ENCODE measurements at places on chromosomes 7 and 10.

GRCh38 chr10:84308481-84309304 is 19.7 kb upstream of the CCSER2 start:
- no peak for DNase-seq

DNA sequence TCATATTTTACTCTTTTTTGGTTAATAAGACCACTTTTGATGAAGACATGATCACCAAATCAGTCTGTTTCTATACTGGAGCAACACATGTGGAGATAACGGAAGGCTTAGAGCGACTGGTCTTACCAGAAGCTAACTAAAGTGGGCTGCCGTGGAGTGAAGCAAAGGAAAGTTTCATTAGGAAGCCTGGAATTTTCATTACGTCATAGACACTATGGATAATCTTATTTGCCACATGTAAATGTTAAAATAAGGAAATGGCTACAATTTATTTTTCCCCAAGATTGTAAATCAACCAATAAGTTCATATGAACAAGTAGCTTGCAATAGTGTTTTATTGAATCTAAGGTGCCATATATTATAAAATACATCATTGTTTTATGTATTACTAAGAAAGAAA is 185.4 kb downstream of the PHTF2 start:
- DNase-seq = no peak

DNA sequence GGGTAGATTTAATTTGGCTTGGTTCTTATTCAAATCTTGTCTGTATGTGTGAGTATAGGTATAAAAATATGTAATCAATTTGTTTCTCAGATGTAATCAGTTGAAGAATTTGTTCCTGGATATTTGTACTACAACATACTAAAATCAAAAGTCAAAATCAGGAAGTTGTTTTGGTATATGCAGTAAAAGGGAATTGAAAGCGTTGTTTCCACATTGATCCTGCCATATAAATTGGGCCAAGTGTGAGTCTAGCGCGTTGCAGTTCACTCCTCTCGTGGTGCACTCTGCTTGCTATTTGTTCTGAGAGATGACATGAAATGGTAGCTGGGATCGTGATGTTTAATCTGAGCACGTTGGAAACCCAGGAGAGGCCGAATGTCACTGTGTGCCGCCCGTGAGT is 55.9 kb downstream of the SHH start:
- DNase-seq = no peak

DNA sequence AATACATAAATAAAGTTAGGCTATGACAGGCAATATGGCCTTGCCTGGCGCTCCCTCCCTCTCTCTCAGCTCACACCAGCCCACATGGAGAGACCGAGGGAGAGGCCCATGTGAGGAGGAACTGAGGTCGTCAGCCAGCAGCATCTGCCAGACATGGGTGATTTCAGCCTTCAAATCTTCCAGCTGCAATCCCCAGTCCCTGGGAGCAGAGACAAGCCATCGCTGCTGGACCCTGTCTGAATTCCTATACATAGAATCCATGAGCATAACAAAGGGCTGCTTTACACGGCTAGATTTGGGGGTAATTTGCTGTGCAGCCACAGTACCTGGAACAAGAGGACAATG is 35.6 kb downstream of the ANKRD16 start:
- DNase-seq = no peak

DNA sequence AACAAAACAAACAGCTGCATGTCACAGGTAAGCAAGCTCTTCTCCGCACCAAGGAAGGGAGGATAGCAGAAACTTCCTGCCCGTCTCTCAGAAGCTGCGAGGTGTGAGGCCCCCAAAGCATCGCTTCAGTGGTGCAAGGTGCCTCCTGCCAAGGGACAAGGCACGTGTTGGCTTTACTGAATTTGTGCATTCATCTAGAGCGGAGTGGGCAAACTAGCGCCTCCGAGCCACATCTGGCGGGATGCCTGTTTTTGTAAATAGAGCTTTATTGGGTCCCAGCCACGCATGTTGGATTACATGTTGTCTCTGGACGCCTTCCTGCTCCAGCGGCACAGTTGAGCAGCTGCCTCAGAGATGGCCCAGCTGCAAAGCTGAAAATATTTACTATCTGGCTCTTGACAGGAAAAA is 27.7 kb downstream of the PHYH start:
- no peak for DNase-seq

DNA sequence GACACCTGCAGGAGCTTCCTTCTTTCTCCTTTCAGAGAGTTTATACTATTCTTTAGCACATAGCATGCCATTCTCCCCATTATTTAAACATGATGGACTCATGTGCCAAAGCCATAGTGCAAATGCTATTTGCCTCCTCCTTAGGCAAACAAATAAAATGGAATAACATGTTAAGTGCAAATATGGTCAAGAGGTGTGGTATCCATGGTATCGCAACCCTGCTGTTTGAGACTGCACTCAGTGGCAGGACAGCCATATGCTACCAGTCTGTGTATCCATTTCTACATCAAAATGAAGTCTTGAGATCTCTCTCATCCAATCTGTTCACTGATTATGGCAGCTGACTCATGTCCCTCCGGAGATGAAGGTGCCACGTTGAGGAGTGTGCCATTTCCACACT is 22.8 kb downstream of the HEPACAM2 start:
- DNase-seq = no peak

DNA sequence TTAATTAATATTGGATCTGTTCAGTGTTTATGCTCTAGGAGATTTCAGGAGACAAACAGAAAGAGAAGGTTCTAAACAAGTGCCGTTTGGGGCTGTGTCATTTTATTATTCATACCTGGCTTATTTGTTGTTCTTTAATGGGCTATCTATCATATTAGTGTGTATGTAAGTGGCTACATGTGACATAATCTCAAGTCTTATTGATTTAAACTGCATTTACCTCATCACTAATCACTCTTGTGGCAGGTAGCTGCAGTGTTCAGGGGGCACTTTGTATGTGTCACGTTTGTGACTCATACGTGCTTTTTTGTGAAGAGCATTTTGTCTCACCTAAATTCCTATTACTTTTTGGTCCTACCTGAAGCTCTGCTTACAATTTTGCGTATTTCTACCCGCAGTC is 95.4 kb downstream of the EXOC4 start:
- no peak for DNase-seq

- DNase-seq = no peak
These were observed 52.3 kb downstream of the MKI67 start for GRCh38 chr10:128073890-128074289.

GRCh38 chr10:132574783-132575319 is 37.3 kb downstream of the INPP5A start:
- no peak for DNase-seq

- no peak for DNase-seq
These were observed 18.7 kb downstream of the NOM1 start for GRCh38 chr7:156968183-156968582.

- no peak for DNase-seq
These were observed 5.2 kb downstream of the LGI1 start for GRCh38 chr10:93762979-93763391.

DNA sequence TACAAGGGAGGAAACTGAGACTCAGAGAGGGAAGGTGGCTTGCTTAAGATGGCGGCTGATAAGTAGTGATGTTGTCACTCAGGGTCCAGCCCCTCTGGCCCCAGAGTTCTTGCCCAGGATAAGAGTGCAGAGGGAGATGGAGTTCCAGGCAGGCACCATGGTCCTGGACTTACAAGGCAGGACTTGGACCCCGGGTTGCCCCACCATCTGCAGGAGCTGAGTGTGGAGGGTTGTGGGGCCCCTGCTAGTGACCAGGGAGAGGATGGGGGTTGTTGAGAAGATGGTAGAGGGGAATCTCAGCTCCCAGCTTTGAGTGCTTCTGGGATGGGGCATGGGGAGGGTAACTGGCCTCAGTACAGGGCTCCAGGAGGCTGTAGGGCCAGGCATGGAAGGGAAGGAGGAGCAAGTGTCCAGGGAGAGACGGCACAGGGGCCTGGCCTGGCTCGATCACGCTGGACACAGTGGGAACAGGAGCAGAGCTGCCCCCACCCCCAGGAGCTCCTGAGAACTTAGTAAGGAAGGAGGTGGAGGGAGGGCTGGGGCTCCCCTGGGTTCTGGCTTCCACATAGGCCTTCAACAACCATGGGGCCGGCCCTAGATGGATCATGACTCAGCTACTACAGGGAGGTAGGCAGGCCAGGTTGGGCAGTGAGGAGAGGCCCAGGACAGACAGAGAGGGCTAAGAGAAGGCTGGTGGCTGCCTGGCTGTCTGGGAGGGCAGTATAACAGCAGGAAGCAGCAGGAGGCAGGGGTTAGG is 28.2 kb downstream of the PPIF start:
- no peak for DNase-seq

- no peak for DNase-seq
These were observed 119.5 kb downstream of the RNF216 start for GRCh38 chr7:5661942-5662341.

DNA sequence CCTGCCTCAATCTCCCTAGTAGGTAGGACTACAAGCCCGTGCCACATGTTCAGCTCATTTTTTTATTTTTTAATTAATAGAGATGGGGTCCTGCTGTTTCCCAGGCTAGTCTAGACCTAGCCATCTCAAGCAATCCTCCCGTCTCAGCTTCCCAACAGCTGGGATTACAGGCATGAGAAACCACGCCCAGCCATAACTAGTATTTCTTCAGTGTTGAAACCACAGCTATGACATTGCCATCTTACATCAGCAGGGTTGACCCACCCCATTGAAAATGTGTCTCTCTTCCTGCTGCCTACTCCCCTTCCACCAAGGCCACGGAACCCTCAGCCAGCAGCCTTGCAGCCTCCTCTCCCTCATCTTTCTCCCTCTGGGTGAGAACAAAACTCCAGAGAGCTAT is 62.1 kb upstream of the ZNF746 start:
- DNase-seq = no peak

DNA sequence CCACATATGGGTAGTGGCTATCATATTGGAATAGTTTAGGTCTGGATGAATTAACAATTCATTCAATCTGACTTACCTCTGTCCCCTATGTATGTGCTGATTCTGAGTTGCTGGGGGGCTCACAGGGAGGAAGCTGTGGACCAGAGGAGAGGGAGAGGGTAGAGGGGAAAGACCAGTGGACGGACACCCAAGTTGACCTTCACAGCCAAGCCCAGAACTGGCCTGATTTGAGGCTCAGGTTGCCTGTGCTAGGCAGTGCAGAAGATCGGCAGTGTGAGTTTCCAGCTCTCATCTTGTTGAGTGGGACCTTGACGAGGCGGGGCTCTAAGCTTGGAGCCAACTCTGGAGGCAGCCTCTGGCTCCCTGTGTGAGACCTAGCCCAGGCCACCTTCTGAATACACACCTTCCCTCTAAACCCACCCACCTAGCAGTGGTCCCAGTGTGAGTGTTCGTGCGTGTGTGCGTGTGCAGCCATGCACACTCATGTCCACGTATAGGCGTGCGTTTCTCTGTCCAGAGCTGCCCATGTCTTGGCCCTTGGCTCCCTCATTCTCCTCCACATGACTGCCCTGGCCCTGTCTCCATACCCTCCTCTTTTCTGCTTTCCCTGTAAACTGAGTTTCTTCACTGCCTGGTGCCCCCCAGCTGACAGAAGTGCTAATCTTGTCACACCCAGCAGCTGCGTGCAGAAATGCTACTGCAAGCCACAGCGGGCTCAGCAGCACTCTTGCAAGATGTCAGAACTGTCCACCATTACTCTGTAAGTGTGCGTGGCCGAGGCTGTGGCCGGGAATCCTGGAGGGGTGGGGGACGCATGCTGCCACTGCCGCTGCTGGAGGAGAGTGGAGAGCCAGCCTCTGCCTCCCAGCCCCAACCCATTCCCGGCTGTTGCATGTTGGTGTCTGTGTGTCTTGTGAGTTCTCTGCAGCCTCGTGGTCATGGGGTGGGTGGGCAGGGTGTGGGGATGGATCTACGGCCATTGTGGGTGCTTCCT is 47.6 kb downstream of the ADCYAP1R1 start:
- DNase-seq = no peak

DNA sequence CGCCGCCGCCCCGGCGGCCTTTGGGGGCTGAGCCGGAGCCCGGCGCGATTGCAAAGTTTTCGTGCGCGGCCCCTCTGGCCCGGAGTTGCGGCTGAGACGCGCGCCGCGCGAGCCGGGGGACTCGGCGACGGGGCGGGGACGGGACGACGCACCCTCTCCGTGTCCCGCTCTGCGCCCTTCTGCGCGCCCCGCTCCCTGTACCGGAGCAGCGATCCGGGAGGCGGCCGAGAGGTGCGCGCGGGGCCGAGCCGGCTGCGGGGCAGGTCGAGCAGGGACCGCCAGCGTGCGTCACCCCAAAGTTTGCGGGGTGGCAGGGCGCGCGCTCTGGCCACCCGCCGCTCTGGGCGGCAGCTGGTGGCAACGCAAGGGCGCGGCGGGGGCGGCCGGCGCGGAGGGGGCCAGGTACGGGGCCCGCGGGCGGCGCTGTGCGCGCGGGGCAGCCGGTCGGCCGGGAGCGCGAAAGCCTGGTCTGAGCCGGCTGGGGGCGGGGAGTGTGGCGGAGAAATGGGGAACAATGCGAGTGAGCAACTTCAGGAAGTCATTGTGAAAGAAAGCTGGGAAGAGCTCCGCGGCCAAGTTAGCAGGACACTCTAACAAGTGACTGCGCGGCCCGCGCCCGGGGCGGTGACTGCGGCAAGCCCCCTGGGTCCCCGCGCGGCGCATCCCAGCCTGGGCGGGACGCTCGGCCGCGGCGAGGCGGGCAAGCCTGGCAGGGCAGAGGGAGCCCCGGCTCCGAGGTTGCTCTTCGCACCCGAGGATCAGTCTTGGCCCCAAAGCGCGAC is at the start of gene IKZF1:
Gene IKZF1 (plus strand): TSS at position 588 of the 782 bp plus-strand sequence. CDS start 14,346 bp downstream, outside the sequence.
- DNase-seq = peak; percentile 49

- no peak for DNase-seq
These were observed 6.6 kb upstream of the TARP start for GRCh38 chr7:38280000-38280399.

GRCh38 chr10:94370501-94370900 is 7.8 kb upstream of the NOC3L start:
- no peak for DNase-seq

DNA sequence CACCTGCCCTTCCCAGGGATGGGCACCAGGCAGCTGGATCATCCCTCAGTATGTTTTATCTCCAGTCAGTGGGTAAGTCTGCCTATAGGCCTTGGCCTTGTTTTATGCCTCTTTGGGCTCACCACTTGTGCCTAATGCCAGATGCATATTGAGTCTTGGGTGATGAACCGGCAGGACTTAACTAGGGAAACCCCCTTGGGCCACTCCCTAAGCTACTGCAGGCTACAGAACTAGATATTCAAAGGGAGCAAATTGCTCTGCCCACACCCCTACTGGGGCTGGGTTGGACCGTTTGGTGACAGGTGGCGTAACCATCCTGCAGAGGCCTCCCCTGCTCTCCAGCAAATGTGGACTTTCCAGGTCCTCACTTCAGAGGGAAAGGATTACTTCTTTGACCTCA is 115.7 kb upstream of the GDF10 start:
- no peak for DNase-seq

DNA sequence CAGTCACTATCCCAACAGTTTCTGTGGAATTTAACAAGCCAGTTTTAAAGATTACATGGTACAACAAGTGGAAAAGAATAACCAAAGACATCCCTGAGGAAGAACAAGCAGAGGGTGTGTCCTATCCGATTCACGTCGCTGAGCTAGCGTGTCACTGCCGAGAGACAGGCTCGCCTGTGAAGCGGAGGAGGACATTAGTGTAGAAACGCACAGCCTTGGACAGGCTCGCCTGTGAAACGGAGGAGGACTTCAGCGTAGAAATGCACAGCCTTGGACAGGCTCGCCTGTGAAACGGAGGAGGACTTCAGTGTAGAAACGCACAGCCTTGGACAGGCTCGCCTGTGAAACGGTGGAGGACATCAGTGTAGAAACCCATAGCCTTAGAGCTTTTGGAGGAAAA is 52.7 kb upstream of the INPP5A start:
- no peak for DNase-seq

GRCh38 chr10:59880971-59881510 is 25.3 kb downstream of the CCDC6 start:
- DNase-seq = no peak

- no peak for DNase-seq
These were observed at the start of gene LRIT2 for GRCh38 chr10:84225427-84226173. Gene LRIT2, minus strand, starts transcription at chr10:84225544. Its CDS starts 24 bp downstream, at chr10:84225520.
